ENCODE measurements at places on chromosomes 7 and 10. TPM values are rescaled to one million over a fixed set of nuclear protein-coding genes. Genes with fewer than 3 reads are reported as not detected.

The IDI2 gene
- not detected for polyA plus RNA-seq

The TRRAP gene
- polyA plus RNA-seq: 13.0 TPM

The SCART1 gene
- polyA plus RNA-seq: 0.37 TPM

- DNase-seq: no peak
Measured at GRCh38 chr10:97100657-97101056, 85.1 kb downstream of the SLIT1 start.

GRCh38 chr10:126639084-126639483 is 31.4 kb downstream of the C10orf90 start:
- DNase-seq: no peak

GRCh38 chr10:110416776-110417711 is 80.7 kb upstream of the DUSP5 start:
- peak; percentile 61 for DNase-seq

GRCh38 chr7:3280946-3281656 is 20.0 kb upstream of the SDK1 start:
- DNase-seq: no peak

DNA sequence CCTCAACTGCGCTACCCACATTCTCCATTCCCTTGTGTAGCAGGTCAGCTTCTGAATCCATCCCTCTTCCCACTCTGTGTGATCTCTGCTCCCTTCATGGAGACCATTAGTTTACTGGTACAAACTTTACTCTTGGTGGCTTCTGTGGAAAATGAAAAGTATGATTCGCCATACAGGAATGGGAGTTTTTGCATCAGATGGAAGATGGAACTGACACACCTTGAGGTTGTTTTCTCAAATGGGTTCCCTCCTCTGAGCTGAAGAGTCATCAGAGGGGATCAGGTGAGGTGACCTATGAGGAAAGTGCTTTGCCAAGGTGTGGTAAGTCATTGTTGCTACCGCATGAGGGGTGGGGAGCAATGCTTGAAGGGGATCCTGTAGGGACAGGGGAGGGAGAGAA is 266.8 kb downstream of the INHBA start:
- no peak for DNase-seq

DNA sequence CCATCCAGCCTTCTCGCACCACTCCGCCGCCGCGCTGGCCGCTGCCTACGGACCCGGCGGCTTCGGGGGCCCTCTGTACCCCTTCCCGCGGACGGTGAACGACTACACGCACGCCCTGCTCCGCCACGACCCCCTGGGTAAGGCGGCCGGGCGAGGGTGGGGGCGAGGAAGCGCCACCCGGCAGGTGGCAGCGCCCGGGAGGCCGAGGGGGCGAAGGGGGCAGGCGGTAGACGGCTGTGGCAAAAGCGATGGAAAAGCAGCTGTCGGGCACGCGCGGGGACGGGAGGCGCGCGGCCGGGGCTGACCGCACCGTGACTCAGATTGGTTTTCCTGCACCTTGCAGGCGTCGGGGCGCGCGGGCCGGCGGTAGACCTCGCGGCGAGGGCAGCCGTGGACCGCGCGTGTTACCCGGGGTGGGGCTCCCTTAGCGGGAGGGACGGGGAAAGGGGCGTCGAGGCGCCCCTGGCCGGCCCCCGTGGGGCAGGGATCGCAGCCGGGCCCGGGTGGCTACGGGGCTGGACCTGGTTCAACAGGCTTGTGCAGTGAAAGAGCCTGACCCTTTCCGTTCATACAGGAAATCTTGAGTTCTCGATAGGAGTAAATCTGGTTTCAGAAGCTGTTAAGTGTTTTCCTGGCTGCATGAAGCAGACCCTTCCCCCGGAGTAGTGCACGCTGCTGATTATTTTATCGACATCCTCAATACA is 608 bp downstream of the HHEX start:
- peak; percentile 73 for DNase-seq

GRCh38 chr10:127910464-127910770 is 3.5 kb downstream of the PTPRE start:
- DNase-seq: no peak

GRCh38 chr7:93779115-93779514 is 111.4 kb downstream of the TFPI2 start:
- DNase-seq: no peak

DNA sequence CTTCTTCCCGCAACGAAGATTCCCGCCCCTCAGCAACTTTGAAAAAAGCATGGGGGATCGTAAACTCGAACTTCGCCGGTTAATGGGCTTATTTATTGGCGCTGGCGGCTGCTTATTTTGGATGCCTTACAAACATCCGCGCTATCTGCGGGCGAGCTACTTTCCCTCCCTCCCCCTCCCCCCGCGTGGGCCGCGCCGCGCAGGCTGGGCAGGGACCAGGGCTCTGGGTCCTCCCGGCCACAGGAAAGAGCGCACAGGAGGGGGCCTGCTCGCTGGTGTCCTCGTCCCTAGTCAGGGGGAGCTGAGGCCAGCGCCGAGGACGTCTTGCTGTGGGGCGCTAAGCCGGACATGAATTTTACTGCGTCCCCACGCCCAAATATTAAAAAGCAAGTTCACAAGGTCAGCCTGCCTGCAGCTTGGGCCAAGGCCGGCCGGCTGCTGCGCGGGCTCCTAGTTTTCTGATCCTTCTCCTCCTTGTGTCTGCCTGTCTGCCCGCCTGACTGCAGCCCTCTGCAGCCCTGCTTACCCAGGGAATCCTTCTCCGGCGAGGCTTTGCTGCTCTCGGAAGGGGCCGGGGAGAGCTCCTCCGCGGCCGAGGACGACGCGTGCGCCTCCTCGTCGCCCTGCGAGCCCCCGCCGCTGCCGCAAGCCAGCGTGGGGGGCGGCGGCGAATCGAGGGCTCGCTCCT is 1.2 kb downstream of the HOXA10 start:
- no peak for DNase-seq

DNA sequence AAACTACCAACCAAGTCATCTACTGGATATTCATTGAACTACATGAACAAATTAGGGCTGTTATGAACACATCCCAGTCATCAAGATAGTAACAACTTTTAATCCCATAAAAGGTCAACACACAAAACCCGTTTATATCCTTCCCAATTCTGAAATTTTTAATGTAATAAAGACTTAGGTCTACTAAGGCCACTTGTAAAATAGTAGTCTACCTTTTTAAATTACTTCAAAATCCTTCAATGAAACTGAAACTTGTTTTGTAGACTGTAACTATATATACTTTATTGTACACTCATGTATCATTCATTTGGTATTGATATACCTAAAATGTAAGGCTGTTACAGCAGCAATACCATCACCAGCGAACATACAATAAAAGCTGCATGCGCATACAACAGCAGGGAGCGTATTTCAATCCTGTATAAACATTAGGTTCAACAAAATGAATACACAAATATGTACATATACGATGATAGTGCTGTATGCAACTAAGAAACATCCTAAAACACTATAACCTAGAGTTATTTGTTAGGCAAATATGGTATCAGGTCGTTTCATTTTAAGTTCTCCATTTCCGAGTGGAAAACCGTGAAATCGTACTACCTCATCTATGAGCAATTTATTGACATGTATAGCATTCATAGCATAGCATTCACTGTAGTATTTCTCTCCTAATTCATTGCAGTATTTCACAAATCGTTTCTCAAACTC is 973 bp downstream of the ATAD1 start:
- DNase-seq: no peak

- no peak for DNase-seq
Measured at GRCh38 chr7:85655252-85655651, 468.4 kb upstream of the SEMA3D start.

GRCh38 chr7:158252081-158252836 is 335.4 kb downstream of the PTPRN2 start:
- DNase-seq: no peak

DNA sequence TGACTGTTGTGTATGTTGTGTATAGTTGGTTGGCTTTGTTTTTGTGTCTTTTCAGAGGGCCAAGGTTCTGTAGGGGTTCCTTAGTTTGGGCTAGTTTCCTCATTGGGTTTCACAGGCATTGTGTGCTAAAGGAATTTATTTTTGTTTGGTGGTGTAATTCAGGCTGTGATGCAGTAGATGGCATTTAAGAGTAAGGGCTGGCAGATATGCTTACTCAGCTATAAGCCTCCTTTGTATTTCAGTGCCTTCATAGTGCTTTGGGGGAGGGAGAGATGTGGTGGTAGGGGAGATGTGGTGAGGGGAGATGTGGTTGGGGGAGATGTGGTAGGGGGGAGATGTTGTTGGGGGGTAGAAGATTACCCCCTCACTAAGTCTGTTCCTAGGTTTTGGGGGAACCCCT is 91.7 kb downstream of the SLC25A40 start:
- no peak for DNase-seq

DNA sequence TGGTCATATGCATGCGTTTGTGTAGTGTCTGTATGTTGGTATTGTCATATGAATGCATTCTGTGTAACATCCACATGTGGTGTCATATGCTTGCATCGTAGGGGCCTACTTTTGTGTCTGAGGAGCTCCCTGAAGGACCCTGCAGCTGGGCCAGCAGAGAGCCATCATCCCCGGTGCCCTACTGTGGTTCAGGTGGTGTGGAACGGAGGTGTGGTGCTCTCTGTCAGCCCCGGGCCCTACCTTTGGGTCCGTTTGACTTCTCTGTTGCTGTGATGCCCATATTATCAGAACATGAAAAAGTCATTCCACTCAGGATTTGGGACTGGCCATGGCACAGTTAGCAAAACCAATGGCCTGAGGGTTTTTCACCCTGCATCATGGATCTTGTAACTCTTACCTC is 217.9 kb downstream of the ADARB2 start:
- DNase-seq: no peak
